ENCODE measurements at places on chromosomes 16 and 17. TPM values are rescaled to one million over a fixed set of nuclear protein-coding genes. Genes with fewer than 3 reads are reported as not detected.

Gene FNDC8
- total RNA-seq, result not detected

Gene DNAH17
- not detected for total RNA-seq

Gene SCNN1G
- not detected for total RNA-seq

Gene ANKRD40CL
- not detected for total RNA-seq

Gene TVP23C
- total RNA-seq, result 45.4 TPM

Gene TMEM204
- 22.5 TPM for total RNA-seq

Gene EXOC3L1
- total RNA-seq, result not detected

Gene PRSS33
- not detected for total RNA-seq

All from fibroblast of villous mesenchyme (primary cell).